ENCODE measurements at places on chromosomes 12 and 14.

DNA sequence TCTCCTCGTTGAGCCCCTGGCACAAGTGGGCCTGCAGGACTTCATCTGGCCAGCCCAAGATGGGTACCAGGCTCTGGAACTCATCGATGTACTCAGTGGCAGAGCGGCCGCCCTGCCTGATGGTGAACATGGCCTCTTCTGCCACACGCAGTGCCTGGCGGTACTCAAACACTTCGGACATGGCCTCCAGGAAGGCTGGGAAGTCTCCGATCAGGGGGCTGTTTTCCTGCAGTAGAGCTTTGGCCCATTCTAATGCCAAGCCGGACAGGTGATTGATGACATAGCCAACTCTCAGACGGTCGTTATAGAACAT, 19.8 kb downstream of the RTL1 start:
- no peak for DNase-seq

- peak; percentile 76 for DNase-seq
Observed at GRCh38 chr12:56628671-56629458, 1.3 kb downstream of the BAZ2A start.

- peak; percentile 80 for DNase-seq
Observed at GRCh38 chr12:1796515-1797010, 23.8 kb upstream of the LRTM2 start.

DNA sequence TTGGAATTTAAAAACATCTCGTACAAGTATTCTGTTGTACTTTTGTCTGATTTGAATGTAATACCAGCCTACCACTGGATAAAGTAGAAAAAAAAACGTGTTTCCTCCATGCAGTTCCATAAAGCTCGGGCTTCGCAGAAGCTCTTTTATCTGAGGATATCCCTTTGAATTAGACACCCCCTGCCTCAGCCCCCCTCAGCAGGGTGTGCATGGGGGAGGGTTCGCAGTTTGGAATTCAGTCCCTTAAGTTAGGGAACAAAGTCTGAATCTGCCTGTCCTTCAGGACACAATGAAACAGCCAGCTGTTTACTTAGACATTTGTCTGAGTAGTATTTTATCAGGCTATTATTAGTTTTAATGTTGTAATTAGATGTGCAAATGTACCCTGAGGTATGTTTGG, 234.0 kb upstream of the CAND1 start:
- DNase-seq: no peak

- DNase-seq: no peak
Observed at GRCh38 chr14:75109877-75110276, 17.0 kb downstream of the NEK9 start.

- DNase-seq: no peak
Observed at GRCh38 chr12:131971226-131971625, 21.5 kb downstream of the EP400 start.

- DNase-seq: no peak
Observed at GRCh38 chr14:80047761-80048160, 163.5 kb downstream of the DIO2 start.

GRCh38 chr12:113161415-113162016, 12.0 kb downstream of the CFAP73 start:
- DNase-seq: peak; percentile 54

GRCh38 chr12:110546339-110546738, 36.8 kb downstream of the PPTC7 start:
- DNase-seq: no peak

GRCh38 chr12:46547421-46548354, 175.1 kb upstream of the SLC38A2 start:
- no peak for DNase-seq

GRCh38 chr12:12507121-12507520, 55.5 kb downstream of the DUSP16 start:
- no peak for DNase-seq

DNA sequence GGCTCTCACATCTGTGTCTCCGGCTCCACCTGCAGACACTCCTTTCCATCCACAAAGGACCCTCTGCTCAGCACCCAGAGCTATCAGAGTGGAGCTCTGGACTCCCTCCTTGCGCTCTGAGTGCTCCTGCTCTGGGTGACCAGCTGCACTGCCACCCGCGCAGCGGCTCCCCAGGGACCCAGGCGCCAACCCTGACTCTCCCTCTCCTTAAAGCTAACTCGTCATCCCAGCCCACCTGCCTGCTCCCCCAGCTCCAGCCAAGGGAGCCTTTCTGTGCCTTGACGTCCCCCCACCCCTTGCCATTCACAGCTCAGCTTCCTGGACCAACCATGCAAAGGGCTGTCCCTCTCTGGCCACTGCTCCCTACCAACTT, 99.0 kb downstream of the SETD3 start:
- no peak for DNase-seq

DNA sequence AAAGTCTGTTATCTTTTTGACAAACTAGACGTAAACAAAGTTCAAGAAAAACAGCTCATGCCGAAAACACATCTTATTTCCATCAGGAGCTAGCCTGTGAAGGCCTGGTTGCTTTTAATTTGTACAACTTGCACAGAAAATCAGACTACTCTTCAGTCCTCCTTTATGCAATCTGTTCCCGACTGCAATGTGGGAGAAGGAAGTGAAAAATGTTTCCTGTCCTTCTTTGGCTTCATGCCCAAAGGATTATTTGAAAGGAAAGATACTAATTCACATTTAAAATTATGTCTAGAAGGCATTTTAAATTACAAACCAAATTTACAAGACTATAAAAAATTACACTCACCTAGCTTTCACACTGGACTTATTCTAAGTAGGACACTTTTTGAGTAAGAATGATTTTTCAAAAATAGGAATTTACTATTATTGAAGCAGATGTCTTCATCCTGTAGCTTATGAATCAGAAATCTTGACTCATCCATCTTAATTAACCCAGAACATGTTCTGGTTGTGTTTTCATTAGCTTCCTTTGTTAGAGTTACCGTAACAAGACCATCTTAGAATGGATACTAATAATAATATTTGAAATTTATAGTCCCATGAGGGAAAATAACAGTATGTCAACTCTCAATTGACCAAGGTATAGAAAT, 272.6 kb downstream of the PRKD1 start:
- no peak for DNase-seq

DNA sequence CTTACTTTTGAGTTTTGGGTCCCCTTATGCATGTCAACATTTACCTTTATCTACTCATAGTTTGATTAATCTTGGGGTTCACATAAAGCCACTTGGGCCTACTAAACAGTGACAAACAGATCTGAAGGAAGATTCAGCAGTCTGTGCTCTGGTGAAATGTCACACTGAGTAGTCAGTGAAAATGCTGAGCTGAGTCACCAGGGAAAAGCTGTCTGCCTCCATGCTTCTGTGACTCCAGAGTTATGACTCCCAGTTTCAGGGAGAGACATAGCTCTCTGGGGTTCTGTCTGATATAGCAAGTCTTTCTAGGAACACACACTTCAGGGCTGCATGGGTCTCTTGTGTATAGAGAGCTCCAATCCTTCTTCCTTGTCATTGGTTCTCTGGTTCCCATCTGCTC, 406.3 kb upstream of the FAR2 start:
- DNase-seq: no peak

GRCh38 chr12:19409376-19409775, 29.9 kb upstream of the AEBP2 start:
- DNase-seq: no peak

- peak; percentile 10 for DNase-seq
Observed at GRCh38 chr14:32202491-32202997, 525 bp downstream of the RNU6-8 start.

DNA sequence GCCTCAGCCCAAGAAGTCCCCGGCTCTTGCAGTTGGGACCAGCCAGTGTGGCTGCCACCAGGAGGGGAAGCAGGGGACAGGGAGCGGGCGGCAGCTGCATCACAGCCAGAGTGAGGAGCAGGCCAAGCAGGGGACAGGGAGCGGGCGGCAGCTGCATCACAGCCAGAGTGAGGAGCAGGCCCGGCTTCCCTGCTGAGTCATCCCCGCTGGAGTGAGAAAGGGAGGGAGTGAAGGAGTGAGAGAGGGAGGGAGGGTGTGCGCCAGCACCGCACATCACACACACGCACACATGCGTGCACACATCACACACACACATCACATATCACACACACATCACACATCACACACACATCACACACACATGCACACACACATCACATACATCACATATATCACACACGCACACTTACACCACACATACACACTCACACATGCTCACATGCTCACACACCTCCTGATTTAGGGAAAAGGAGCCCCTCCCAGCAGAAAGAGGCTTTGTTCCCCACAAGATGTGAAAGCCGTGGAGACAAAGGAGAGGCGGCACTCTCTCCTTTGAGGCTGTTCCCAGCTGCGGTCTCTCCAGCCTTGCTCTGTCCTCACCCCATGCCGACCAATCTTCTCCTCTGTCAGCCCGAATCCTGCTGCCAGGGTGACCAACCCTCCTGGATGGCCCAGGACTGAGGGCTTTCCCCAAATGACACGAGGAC, 16.7 kb upstream of the ZDHHC22 start:
- peak; percentile 24 for DNase-seq

DNA sequence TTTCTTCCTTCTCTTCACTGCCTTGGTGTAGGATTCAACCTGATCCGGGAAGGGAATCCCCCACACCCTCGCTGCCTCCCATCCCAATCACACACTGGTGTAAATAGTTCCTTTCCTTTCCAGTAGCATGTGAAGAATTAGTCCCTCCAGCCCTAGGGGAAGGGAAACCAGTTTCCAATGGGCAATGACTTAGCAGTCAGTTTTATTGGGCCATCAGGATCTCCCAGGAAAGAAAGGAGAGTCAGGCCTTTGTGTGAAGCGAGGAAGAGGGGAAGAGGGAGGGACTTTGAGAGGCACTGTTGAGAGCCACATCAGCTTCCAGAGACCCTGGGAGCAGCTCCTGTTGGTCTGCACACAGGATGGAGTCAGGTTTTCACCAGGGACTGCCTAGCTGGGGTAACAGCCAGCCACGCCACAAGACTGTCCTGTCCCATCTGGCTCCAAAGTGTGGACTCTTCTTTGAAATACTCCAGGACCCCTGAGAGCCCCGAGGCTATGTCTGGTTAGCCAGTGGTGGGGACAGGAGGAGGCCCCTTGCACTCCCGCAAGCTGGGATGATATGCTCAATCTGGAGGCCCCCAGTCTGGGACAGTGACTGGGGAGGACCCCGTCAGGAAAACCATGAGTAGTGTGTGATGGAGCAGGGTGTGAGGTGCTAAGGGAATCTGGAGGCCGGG, 27.9 kb downstream of the MOAP1 start:
- DNase-seq: no peak

DNA sequence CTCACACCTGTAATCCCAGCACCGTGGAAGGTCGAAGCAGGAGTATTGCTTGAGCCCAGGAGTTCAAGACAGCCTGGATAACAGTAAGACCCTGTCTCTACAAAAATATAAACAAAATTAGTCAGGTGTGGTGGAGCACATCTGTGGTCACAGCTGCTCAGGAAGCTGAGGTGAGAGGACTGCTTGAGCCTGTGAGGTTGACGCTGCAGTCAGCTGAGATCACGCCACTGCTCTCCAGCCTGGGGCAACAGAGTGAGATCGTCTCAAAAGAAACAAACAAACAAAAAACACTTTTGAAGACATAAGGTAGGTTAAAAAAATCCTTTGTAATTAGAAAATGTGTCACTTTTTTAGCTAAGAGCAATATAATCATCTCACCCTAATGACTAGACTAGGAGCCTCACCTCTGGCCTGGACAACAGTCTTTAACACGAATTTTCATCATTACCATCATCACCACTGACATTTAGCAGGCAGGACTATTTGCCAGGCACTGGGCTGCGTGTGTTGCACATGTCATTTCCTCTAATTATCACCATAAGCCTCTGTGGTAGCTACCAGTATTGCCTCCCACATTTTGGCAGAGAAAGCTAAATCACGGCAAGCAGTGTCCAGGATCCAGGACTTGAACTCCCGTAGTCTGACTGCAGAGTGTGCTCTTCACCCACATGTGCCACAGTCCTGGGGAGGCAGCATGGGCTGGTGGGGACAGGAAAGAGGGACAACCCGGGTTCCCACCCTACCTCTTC, 4.6 kb upstream of the SYCP3 start:
- no peak for DNase-seq

DNA sequence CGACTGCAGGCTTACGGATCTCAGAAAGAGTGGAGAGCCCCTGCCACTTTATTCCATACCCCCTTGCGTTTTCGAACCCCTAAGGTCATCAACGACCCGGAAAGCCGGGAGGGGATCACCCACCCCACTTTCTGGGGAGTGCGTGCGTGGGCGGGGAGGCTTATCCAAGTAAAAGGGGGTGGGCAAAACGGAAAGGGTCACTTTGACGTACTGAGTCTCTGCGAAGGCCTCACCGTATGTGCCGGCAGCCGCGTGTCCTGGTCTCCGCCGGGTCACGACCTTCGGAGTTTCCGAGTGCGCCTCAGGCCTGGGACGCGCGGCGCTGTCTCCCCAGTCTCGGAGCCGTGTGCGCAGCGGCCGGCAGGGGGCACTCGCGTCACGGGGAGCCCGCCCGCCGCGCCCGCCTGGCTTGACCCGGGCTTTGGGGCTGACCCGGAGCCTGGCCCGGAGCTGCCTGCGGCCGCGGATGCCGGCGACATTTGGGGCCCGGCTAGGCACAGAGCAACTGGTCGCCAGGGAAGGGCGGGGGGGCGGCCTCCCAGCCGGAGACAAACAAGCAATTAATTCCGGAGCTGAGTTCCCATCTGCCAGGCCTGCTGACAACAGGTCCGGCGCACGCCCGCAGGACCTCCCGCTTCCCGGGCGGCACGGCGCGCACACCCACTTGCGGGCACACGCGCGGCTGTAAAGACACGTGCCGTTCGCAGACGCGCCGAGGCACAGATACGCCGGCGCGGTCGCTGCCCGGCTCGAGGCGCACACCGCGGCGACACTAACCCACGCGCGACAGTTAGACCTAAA, 890 bp upstream of the KIF26A start:
- peak; percentile 77 for DNase-seq

- DNase-seq: no peak
Observed at GRCh38 chr12:91633734-91634357, 451.2 kb upstream of the DCN start.

GRCh38 chr12:12534166-12534866, 28.3 kb downstream of the DUSP16 start:
- peak; percentile 7 for DNase-seq

GRCh38 chr12:87661786-87662377, 367.3 kb downstream of the C12orf50 start:
- no peak for DNase-seq

DNA sequence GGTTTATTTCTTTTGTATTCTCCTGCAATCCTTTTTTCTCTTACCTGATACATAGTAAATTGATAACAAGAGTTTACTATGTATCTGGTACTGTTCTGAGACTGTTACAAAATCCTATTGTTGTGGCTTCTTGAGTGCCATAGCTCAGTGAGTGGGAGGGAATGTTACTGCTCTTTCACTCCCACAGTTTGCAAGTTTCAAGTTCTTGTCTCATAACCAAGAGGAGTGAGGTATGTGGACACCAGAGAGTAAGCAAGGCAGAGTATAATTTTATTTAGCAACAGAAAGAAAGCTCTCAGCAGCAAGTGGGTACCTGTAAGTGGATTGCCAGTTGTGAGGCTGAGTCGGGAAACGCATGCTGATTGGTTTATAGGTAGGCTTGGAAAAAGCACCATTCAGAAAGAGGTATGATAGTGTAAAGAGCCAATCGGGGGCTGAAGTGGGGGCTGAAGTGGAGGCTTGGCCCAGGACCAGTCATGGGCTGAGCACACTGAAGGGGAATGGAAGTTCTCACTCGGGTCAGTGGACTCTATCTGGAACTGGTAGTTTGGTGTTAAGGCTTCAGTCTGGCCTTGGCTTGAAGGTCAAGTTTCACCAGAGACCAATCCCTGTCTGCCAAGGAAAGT, 850.8 kb downstream of the TMTC2 start:
- DNase-seq: no peak

Data from hematopoietic multipotent progenitor cell treated with erythropoietin and hydrocortisone succinate and interleukin-3 and kit ligand, for 6 days (in vitro differentiated cells).